IMR-90 (cell line): ENCODE measurements at places on chromosomes 2 and 18. TPM values are rescaled to one million over a fixed set of nuclear protein-coding genes. Genes with fewer than 3 reads are reported as not detected.
A peak's percentile ranks its signal among the peaks of the same experiment; 100 is the strongest.

GRCh38 chr2:122883849-122884248, 1128.4 kb downstream of the TSN start:
- no peaks in the 10 kb centered on the region for H3K4me1 ChIP-seq
- H3K27me3 ChIP-seq: no peaks in the 10 kb centered on the region
- no peak overlapping the region for H3K4me3 ChIP-seq

- no peak for DNase-seq
- peaks cover 24% of the 10 kb centered on the region for H3K36me3 ChIP-seq
- H3K27me3 ChIP-seq: no peaks in the 10 kb centered on the region; the same call in 1 of the 2 replicates
- peak overlapping the region; percentile 1; the same call in 1 of the 2 replicates for H3K27ac ChIP-seq
Observed at GRCh38 chr18:12014521-12015415, 33.5 kb downstream of the IMPA2 start.

Gene AMER3
- total RNA-seq: not detected in 2 replicates

DNA sequence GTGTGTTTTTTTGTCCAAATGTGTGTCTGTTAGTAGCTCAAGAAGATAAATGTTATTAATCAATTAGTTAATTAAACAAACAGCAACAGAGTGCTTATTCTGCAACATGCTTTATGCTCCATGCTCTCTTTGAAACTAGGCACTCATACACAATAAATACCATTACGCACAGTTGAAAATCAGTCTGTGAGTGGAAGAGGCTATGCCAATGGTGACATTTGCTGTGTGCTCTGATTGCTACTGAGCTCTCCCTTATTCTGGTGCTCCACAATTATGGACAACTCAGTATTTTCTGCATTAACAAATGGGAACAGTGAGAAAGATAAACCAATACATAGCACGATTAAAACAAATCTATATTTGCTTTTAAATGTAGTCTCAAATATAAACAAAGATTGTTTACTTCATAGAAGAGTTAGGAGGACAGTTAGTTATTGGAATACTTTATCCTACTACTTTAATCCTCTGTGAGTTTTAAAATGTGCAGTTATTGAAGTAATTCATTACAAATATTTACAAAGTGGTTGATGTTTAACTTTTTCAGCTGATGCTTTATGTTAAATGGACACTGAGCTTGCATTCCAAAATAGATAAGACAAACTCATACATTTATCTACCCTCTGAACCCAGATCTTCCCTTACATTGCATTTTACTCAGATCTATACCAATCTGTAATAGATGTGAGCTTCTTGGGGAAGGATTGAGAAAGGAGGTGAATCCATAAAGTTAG, 55.3 kb downstream of the NXPH2 start:
- no peaks in the 10 kb centered on the region for H3K4me1 ChIP-seq
- DNase-seq: no peak
- no peaks in the 10 kb centered on the region for H3K36me3 ChIP-seq
- H3K4me3 ChIP-seq: no peak overlapping the region
- no peaks in the 10 kb centered on the region; the same call in 1 of the 2 replicates for H3K27me3 ChIP-seq

GRCh38 chr2:15651367-15651727, 59.7 kb downstream of the DDX1 start:
- H3K4me1 ChIP-seq: no peaks in the 10 kb centered on the region
- no peaks in the 10 kb centered on the region for H3K36me3 ChIP-seq
- no peak for DNase-seq
- H3K4me3 ChIP-seq: no peak overlapping the region

Gene GALNT5
- total RNA-seq: 63.3 and 73.6 TPM in 2 replicates

GRCh38 chr2:75007819-75008218, 49.4 kb downstream of the POLE4 start:
- no peaks in the 10 kb centered on the region for H3K27me3 ChIP-seq
- no peaks in the 10 kb centered on the region for H3K36me3 ChIP-seq
- H3K27ac ChIP-seq: no peak overlapping the region
- H3K4me1 ChIP-seq: peaks cover 4% of the 10 kb centered on the region; the same call in 1 of the 2 replicates
- no peak for DNase-seq
- no peak overlapping the region for H3K4me3 ChIP-seq

DNA sequence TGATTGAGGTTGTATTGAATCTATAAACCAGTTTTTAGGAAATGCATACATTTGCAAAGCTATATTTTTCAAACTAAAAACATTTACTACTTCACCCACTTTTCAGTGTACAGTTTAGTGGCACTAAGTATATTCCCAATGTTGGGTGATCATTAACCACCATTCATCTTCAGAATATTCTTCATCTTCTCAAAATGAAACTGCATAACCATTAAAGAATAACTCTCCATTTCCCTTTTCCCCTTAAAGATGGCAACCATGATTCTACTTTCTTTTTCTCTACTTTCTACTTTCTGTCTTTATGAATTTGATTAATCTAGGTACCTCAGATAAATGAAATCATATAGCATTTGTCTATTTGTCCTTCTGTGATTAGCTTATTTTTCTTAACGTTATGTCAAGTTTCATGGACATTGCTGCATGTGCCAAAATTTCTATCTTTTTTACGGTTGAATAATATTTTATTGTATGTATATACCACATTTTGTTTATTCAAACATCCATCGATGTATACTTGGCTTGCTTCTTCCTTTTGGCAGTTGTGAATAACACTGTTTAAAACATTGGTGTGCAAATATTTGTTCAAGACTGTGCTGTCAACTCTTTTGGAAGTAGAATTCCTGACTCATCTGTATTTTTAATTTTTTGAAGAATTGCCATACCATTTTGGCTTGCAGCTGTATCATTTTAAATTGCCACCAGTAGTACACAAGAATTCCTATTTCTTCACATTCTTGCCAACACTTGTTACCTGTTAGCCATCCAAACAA, 104.9 kb downstream of the RPRM start:
- no peaks in the 10 kb centered on the region for H3K4me1 ChIP-seq
- H3K36me3 ChIP-seq: no peaks in the 10 kb centered on the region
- H3K4me3 ChIP-seq: no peak overlapping the region
- no peak overlapping the region for H3K27ac ChIP-seq

Gene FAM110C
- total RNA-seq: not detected in 2 replicates

DNA sequence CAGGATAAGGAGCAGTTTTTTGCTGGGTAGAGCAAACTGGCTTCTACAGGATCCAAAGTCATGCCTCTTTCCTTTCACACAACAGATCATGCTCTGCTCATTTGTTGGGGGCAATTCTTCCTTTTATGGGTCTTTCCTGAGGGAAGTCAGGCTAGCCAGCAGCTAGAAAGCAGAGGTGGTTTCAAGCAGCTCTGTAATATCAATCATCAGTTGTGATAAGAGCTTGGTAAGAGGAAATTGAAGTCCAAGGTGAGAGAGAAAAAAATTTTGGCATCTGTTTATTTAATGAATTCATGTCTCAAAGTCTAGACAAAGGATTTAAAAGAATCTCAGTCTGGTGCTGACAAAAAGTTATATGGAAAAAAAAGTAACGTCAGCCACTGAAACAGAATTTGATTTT, 6.2 kb downstream of the TMEM87B start:
- no peak for DNase-seq
- peaks cover 29% of the 10 kb centered on the region for H3K36me3 ChIP-seq
- no peak overlapping the region for H3K4me3 ChIP-seq
- peaks cover 23% of the 10 kb centered on the region for H3K4me1 ChIP-seq

Gene LRP1B
- total RNA-seq: under 0.01 TPM in 2 replicates

- DNase-seq: no peak
- peaks cover 10% of the 10 kb centered on the region for H3K4me1 ChIP-seq
Observed at GRCh38 chr2:113974727-113975126, 84.8 kb downstream of the ACTR3 start.

DNA sequence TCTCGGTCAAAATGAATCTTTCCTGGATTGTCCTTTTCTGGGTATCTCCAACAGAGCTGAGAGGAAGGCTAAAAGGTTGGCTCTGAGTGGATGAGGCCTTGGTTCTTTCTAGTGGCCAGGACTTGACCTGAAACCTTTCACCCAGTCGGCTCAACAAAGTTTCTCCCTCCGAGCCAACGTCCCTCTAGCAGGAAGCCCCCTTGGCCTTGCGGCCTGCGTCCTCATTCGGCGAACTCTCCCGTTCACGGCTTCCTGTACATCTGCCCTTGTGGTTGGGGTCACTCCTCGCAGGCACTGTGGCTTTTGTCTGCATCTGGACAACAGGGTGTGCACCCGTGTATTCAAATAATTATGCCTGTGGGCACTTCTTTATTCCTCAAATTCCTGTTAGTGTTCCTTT, 9.4 kb upstream of the SIX3 start:
- H3K27ac ChIP-seq: no peak overlapping the region
- peaks cover 91% of the 10 kb centered on the region for H3K27me3 ChIP-seq
- no peak for DNase-seq
- no peak overlapping the region for H3K4me3 ChIP-seq

Gene LOXL3
- 14.2 and 17.9 TPM in 2 replicates for total RNA-seq

DNA sequence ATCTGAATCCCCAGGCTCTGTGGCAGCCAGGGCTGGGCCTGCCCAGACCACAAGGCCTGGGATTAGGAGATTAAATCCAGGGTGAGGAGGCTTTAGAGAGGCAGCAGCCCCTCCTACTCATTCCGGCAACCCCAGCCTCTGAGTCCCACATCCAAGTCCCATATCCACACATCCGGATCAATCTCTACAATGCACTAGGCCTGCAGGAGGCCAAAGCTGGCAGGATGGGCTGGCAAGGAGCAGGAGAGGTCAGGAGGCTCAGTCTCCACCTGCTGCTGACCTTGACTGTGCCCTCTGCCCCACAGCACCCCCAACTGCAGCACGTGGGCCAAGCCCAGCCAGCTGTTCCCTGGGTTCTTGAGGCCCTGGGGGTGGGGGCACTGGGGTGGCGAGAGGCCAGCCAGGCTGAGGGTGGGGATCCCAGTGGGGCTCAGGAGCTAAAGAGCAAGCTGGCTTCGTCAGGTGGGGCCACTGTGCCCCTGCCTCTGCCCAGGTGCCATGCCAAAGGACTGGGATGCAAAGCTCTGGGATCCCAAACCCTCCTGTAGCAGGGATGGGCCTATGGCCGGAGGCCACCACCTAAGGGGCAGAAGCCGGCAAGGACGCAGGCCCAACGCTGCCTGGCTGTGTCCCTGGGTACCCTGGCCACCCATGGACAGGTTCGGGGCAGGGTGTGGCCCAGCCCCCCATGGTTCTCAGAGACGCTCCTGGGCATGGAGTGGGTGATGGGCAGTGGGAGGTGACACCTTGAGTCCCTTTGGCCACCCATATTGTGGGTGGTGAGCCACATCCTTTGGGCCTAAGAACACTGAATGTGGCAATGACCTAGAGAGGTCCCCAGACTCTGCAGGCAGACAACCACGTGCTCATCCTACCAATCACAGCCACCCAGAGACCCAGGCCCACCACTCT, 3.2 kb downstream of the KIF1A start:
- no peaks in the 10 kb centered on the region for H3K4me1 ChIP-seq
- no peak overlapping the region for H3K27ac ChIP-seq
- no peak overlapping the region for H3K4me3 ChIP-seq

DNA sequence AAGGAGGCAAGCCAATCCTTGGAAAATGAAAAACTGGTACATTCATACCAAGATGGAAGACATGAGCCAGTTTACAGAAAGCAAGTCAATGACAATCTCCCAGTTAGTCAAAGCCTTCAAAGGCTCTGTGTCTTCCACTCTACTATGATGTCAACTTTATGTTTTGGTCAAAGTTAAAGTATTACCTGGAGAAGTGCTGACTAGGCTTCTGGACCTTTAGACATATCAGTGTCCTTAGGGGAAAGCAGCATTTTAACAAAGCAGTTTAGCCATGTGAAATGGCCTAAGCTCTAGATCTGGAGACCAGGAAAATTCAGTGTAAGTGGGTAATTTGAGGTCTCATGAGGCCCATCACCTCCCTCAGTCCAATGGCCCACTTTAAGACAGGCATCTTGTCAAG, 30.8 kb downstream of the AAK1 start:
- H3K27ac ChIP-seq: no peak overlapping the region
- H3K36me3 ChIP-seq: peaks cover 1% of the 10 kb centered on the region; the same call in 1 of the 2 replicates
- peaks cover 9% of the 10 kb centered on the region for H3K4me1 ChIP-seq
- DNase-seq: no peak
- no peaks in the 10 kb centered on the region for H3K27me3 ChIP-seq

- H3K4me3 ChIP-seq: no peak overlapping the region
- H3K27me3 ChIP-seq: no peaks in the 10 kb centered on the region
- no peak for DNase-seq
- H3K4me1 ChIP-seq: peaks cover 9% of the 10 kb centered on the region
- H3K36me3 ChIP-seq: no peaks in the 10 kb centered on the region
- no peak overlapping the region for H3K27ac ChIP-seq
Observed at GRCh38 chr2:75023666-75024455, 65.4 kb downstream of the POLE4 start.

DNA sequence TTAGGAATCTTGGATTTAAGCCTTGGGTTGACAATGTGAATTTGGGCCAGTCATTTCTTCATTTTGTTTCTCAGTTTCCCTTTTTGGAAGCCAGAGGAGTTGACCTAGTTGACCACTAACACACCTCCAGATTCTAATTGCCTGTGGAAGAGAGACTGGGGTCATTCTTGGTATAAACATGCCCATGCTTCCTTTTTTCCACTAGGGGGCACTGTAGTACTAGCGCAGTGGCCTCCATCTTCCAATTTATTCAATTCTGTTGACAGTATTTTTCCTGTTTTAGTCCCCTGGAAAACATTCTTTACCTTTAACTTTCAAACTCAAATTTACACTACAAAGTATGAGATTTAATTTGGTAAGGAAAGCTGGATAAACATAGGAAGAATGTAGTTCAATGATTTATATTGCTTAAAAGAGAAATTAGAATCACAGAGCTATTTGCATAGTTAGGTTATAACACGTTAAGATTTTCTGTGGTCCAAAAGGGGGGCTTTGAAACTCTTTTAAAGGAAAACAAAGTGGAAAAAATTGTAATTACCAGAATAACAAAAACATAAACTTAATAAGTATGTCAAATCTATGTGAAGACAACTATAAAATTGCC, 57.5 kb upstream of the AGPS start:
- peaks cover 21% of the 10 kb centered on the region for H3K4me1 ChIP-seq
- DNase-seq: peak; percentile 40
- no peak overlapping the region for H3K4me3 ChIP-seq
- no peaks in the 10 kb centered on the region for H3K27me3 ChIP-seq
